Right renal cortex interstitium (tissue), 3 donors: ENCODE measurements at places on chromosomes 12 and 14. TPM values are rescaled to one million over a fixed set of nuclear protein-coding genes. Genes with fewer than 3 reads are reported as not detected.

The CLEC6A gene
- polyA plus RNA-seq: 0.17 TPM

The TAS2R14 gene
- polyA plus RNA-seq: 3.1 TPM

The GLIPR1 gene
- 17.3 TPM for polyA plus RNA-seq

The PROX2 gene
- polyA plus RNA-seq: 0.74 TPM

The RAD51AP1 gene
- 27.5 TPM for polyA plus RNA-seq

The RAB15 gene
- polyA plus RNA-seq: 25.8 TPM

The STAC3 gene
- polyA plus RNA-seq: 2.5 TPM

The CBLN3 gene
- 3.0 TPM for polyA plus RNA-seq

The RPL10L gene
- polyA plus RNA-seq: 0.23 TPM

The TSHR gene
- polyA plus RNA-seq: 0.14 TPM

The GDF3 gene
- polyA plus RNA-seq: 0.55 TPM

The TRPV4 gene
- 12.8 TPM for polyA plus RNA-seq

The USP5 gene
- polyA plus RNA-seq: 56.7 TPM

The MSRB3 gene
- polyA plus RNA-seq: 21.7 TPM

The OVCH1 gene
- polyA plus RNA-seq: 0.23 TPM

The FAR2 gene
- 37.8 TPM for polyA plus RNA-seq

The PAX9 gene
- polyA plus RNA-seq: 0.37 TPM

The CLEC1B gene
- 2.9 TPM for polyA plus RNA-seq

The PCED1B gene
- 3.4 TPM for polyA plus RNA-seq

The VWF gene
- polyA plus RNA-seq: 7.4 TPM

The RNF212B gene
- polyA plus RNA-seq: 1.4 TPM

The C12orf56 gene
- polyA plus RNA-seq: 1.4 TPM

The C12orf54 gene
- 0.61 TPM for polyA plus RNA-seq

The CACNA2D4 gene
- 2.3 TPM for polyA plus RNA-seq

The TCL1B gene
- polyA plus RNA-seq: 0.17 TPM

The RPGRIP1 gene
- 0.47 TPM for polyA plus RNA-seq

The CYP27B1 gene
- polyA plus RNA-seq: 0.80 TPM

The BTBD6 gene
- 38.3 TPM for polyA plus RNA-seq

The LRP6 gene
- polyA plus RNA-seq: 60.3 TPM

The HOXC4 gene
- 37.2 TPM for polyA plus RNA-seq

The IFT43 gene
- polyA plus RNA-seq: 49.4 TPM

The KITLG gene
- 28.5 TPM for polyA plus RNA-seq

The PDZRN4 gene
- polyA plus RNA-seq: 5.7 TPM

The HELB gene
- 2.7 TPM for polyA plus RNA-seq

The ZC3H10 gene
- 6.1 TPM for polyA plus RNA-seq

The NOS1 gene
- polyA plus RNA-seq: 0.86 TPM

The AMDHD1 gene
- polyA plus RNA-seq: 1.1 TPM

The MYO1H gene
- 1.2 TPM for polyA plus RNA-seq

The CFAP54 gene
- polyA plus RNA-seq: 2.2 TPM

The JKAMP gene
- 80.3 TPM for polyA plus RNA-seq

The BTG1 gene
- 145 TPM for polyA plus RNA-seq

The TAS2R19 gene
- polyA plus RNA-seq: 0.94 TPM

The KRT2 gene
- polyA plus RNA-seq: not detected

The PPM1A gene
- polyA plus RNA-seq: 84.3 TPM

The RASSF9 gene
- polyA plus RNA-seq: 15.3 TPM

The FAM181A gene
- not detected for polyA plus RNA-seq

The ACOT6 gene
- 0.19 TPM for polyA plus RNA-seq

The USP44 gene
- polyA plus RNA-seq: 2.5 TPM
